ENCODE measurements at places on chromosomes 6 and 20. TPM values are rescaled to one million over a fixed set of nuclear protein-coding genes. Genes with fewer than 3 reads are reported as not detected.

DNA sequence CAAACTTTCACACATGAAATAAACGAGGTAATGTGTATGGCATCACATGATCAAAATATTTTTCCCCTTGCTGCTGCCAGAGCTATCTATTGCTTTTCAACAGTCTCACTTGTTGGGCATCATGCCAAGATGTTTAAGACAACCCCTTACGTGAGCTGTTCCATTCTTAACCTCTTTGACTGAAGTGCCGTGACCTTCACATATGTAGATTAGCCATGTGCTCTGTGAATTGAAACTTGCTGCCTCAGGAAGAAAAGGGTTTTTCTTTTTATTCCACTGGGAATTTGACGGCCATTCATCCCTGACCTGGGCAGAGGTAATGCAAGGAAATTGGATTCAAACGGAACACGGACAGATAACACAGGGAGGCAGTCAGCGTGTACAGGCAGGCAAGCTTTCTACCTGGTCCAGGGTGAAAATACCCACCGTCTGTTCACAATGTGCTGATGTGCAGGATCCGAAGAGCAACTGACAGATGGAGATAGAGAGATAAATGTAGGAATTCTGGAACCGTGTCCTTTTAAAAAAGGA is 14.2 kb downstream of the ARID1B start:
- DNase-seq, result no peak

SLC17A3 gene
- total RNA-seq, result not detected

DNA sequence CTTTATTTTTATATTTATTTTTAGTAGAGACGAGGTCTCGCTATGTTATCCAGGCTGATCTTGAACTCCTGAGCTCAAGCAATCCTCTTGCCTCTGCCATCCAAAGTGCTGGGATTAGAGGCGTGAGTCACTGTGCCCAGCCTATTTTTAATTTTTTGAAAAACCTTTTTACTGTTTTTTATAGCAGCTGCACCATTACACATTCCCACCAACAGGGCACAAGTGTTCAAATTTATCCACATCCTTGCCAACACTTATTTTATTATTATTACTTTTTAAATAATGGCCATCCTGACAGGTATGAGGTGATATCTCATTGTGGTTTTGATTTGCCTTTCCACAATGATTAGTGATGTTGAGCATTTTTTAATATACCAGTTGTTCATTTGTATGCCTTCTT is 42.5 kb downstream of the PACSIN1 start:
- no peak for DNase-seq

DNA sequence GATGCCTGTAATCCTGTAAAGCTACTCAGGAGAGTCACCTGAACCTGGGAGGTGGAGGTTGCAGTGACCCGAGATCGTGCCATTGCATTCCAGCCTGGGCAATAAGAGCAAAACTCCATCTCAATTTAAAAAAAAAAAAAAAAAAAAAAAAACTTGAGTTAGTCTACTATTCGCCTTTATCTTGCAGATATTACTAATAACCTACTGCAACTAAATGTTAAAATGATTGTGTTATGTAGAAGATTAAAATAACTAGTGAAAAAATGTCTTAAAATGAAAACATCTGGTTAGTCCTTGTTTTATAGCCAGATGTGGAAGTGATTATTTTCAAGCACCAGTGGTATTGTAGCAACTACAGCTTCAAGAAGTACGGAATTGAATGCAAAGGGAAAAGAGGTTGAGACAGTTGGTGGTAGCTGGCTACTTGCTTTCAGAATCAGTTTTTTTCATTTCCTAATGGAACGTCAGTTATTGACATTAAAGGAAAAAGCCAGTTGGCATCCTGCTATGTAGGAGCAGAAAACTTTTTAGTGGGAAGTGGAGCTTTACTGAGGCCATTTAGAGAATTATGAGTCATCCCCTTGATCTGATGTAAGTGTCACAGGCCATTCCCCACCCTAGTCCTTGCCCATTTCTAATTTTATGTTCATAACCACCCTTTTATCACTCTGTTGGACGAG is 43.8 kb upstream of the DYNLRB1 start:
- no peak for DNase-seq

HAO1 gene
- total RNA-seq, result not detected

SCRT2 gene
- not detected for total RNA-seq

MOG gene
- not detected for total RNA-seq

DNA sequence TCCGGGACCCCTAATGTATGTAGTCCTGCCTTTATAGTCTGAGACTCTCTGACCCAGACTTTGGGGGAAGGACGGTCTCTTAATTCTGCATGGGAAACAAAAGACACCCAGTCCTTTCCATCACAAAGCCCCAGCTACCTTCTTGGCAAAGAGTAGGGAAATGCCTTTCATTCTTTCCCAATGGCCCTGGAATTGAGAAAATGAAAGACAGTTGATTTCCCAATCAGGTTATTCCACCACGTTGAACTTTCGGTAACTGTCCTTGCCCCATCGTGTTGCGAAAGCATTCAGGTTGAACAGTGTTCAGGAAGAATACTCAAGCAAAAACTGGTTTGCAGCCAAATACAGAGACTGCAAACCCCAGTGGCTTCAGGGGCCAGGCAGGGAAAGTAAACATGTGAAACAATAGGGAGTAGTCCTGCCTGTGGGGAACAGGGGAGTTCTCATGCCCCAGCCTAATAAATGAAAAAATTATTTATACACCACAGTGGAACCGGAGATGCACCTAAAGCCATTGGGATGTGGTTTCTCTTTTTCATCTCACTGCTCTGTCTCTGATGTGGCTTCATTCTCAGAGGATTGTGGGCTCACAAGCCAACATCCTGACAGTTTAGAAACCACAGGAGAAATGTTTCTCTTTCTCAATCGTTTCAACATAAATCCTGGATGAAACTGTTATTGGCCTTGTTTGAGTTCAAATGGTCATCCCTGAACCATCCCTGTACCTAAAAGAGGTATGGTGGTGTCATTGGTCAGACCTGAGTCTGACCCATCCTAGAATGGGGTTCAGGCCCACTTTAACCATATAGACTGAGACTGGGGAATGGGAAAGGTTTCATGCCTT is 44.2 kb upstream of the SLC9A8 start:
- DNase-seq, result peak; percentile 60

GRCh38 chr6:34951731-34952130 is 62.7 kb downstream of the ANKS1A start:
- DNase-seq, result no peak

DNA sequence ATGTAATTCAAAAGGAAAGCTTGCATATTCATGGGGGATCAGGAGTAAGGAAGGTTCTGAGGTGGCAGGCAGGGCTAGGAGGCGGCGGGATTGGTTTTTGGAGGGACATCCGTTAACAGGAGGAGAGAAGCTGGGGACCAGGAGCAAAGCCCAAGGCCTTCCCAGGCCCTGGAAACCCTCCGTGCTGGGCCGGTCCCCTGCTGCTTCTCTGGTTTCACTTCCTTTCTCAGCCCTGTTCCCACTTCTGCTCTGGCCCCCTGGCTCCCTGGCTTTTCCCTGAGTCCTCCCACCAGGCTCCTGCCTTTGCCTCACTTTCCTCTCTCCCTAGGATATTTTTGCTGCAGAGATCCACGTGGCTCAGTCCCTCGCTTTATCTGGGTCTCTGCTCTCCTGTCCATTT is 26.4 kb upstream of the SALL4 start:
- DNase-seq, result no peak

ALDH8A1 gene
- 3.0 TPM for total RNA-seq

DNA sequence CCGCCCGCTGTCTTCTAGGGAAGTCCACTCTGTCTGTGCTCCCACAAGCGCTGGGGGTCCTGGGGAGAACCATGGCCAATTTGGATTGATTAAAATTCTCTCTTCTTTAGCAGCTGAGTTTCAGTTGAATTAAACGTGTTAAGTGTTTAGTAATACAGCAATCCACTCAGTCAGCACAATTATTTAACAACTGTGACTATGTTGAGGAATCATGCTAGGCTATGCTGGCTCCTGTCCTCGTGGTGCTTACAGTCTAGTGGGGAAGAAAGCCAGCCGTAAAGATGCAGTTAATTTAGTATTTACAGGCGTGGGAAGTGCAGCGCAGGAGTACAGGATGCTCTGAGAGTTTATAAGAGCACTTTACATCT is 88.9 kb upstream of the FOXP4 start:
- no peak for DNase-seq

DNA sequence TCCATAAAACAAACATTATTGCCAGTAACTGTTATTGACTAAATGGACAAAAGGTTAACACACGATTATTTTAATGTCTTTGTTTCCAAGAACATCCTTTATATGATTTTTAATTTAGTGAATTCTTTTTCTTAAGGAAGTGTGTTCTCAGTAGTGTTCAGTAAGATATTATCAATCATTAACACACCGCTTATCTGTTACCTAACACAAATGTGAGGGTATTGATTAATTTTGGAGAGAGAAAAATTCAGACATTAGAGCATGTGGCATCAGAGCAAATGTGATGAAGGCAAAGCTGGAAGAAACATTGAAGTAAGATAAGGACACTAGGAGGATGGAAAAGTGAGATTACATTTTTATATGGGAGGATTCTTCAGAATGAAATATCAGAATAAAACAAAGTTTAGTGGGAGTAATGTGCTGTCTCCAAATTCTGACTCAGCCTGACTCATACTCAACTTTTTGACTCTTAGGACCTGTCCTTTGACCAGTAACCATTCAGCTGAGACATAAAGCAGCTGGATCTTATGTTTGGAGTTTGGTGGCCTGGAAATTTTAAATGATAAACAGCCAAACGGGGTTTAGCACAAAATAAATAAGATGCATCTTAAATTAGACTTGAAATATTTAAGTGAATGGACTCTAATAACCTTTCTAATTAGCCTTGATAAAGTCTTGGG is 348.6 kb downstream of the CD109 start:
- no peak for DNase-seq

- DNase-seq, result no peak
Measured at GRCh38 chr6:80343511-80343910, 237.0 kb downstream of the BCKDHB start.

DNA sequence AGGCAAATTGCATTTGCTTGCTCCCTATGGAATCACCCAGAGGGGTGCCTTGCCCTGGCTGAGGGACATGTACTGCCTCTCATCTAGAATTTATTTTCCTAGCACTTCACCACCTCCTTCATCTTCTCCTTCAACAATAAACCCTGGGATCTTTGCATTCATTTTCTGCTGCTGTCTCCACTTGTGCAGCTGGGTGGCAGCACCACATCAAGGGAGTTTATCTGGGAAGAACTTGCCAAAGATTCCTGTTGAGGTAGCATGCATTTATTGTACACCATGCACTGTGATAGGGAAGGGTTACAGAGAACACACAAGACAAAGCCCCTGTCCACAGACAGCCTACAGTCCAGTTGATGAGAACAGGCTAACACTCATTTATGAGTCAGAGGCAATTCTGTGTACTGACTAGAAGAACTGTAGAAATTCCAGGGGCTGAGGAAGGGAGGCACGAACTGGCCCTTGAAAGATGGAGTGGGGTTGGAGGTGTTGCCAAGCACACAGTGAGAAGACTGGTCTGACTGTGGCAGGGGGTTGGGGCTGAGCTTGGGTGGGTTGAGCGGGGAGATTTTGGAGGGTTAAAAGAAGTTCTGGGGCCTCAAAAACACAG is 17.5 kb downstream of the C20orf173 start:
- DNase-seq, result no peak

- DNase-seq, result no peak
Measured at GRCh38 chr6:144749263-144749662, 464.1 kb downstream of the UTRN start.

DEFB132 gene
- total RNA-seq, result 9.2 TPM

DNA sequence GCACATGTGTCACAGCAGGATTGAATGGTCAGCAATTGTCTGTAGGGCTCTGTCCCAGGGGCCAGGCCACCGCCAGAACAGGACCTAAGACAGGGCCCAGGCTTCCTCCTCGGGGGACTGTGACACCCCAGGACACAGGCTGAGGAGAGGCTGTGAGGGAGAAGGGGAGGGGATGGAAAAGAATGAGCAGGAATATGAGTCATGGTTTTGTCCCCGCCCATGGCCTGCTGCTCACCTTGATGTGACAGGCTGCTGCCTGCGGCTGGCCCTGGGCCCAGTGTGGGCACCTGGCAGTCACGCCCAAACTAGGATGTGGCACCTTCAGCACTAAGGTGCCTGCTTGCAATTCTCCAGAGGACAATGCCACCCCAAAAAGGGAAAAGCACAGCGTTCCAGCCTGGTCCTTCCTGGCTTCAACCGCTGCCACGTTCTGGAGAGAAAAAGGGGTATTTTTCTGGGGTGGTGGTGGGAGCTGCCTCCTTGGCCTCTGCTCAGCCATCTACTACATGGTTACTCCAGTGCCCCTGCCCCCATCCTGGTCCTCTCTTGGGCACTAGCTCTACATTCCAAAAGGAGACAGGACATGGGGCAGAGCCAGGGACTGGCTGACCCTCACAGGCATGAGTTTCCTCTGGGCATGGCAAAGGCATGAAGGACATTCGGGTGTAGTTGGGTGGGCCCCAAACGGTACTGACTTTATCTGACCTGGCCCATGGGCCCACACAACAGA is 93.4 kb downstream of the SLC22A23 start:
- no peak for DNase-seq

DNA sequence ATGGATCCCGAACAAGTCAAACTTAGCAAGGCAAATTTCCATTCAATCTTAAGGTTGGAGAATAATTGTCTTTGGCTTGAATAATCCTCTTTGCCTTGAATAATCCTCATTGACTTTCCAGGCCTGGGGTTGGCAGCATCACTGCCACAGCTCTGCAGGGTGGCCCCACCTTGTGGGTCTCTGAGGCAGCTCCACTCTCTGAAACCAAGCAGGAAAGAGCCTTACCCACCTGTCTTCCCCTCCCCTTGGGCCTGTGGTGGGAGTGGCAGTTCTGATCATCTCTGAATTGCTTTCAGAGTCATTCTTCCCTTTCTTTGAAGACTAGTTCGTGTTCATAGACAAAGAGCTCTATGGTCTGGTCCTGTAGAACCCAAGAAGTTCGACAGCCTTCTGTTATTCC is 47.5 kb downstream of the KCNQ5 start:
- DNase-seq, result no peak

DSP gene
- total RNA-seq, result 6.6 TPM

- DNase-seq, result no peak
Measured at GRCh38 chr6:113558966-113559365, 298.2 kb upstream of the MARCKS start.

DNA sequence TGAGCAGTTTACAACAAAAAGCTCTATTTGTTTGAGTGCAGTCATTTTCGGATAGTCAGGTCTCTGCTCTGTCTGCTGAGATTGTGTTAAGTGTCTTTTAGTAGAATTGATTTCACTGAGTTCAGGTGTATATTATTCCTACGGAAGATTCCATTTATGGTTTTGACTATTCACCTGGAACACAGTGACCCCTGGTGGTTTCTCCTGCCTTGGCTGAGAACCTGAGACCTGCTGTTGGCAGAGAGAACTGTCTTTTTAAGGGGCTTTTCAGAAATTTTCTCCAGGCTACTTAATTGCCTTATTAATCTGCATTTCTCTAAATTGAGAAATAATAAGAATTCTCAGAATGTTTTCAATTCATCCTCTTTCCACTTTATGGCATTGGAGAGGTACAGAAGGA is 508.0 kb downstream of the TBC1D32 start:
- DNase-seq, result no peak

DNA sequence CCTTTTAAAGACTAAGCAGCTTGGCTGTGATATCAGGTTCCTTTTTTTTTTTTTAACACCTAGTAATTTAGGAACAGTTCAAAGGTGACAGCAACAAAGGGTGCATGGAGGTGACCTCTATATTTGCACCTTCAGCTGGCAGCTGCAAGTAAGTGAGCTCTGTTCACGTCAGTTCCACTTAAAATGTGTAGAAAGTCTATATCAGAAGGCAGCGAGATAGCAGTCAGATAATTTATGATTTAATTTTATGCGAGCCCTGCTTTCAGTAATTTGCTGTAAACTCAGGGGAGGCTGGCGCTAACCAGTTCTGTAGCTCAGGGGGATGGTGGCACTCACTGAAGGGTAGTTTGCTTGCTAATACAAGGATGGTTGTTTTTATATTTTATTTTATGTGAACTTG is 602.8 kb upstream of the MMS22L start:
- no peak for DNase-seq
